ENCODE measurements at places on chromosomes 6 and 20.

DNA sequence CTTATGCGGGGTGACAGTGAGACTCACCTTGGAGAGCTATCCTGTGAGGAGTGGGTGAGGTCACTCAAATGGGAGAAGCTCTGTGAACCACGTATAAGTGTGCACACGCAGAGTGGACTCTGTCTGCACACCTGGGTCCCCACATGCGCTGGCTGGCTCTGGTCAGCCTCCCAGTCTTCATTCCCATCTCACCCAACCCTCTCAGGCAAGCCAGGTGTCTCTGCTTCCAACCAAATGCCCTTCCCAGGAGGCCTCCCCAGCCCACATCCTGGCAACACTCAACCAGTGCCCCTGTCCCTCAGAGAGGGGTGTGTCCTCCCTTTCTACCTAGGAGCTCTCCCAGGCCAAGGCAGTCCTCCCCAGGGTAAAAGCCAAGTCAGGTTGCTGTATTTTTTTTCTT, 8.0 kb upstream of the PI16 start:
- no peak for DNase-seq

DNA sequence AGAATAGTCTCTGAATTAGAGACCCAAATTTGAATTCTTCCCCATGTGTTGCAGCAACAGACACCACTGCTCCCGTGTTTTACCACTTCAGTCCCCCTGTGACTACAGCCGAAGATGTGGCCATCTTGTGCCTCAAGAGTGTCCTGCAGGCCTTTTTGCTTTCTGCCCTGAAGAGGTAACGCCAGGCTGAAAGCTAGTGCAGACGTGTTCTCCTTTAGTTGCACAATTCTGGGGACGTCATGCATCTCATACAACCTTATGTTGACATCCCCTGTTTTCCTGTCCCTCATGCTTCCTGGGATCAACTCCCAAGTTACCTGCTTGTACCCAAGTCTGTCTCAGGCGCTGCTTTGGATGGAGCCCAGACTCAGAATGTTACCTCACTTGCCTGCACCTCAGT, 69.1 kb upstream of the SLC22A23 start:
- DNase-seq: no peak

DNA sequence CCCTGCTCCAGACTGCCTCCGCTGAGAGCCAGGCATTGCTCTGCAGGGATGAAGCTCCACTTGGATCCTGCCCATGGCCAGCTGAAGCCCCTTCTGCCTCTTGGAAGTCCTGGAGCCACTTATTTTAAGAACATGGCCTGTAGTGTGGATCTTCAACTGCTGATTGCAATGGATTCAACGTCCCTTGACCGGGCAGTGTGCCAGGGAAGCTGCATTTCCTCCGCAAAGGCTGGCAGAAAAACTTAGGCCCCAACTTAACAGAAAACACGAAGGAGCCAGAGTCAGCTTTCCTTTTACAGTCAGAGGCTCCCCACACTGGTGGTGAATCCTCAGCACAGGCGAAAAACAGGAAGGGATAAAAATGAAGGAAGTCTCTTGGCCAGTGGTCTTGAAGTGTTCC, 26.3 kb upstream of the FOXQ1 start:
- no peak for DNase-seq

DNA sequence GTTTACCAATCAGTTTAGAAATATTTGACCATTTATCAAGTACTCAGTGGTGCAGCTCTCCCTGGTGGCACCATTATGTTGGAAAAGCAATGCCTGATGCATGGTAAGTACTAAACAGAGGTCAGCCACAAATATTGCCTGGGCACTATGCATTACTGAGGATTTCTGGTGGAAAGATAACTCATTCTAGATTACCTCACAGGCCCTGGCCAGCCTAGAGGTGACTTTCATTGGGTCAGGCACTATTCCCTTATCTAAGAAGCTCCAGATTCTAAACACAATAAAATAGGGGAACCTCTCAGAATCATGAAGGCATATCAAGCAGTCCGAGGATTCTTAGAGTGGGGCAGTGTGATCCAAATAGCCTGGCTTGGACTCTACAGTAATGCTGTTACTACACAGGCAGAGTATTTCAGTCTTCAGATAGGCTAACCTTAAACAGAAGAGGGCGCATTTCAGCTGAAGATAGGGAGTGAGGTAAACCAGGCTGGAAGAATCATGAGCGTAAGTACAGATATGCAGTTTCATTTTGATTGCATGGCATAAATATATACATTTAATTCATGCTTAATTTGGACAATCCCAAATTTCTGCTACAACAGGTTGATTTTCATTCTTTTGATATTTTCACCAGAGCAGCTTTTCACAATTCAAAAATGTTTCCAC, 12.1 kb downstream of the LGSN start:
- DNase-seq: peak; percentile 56

DNA sequence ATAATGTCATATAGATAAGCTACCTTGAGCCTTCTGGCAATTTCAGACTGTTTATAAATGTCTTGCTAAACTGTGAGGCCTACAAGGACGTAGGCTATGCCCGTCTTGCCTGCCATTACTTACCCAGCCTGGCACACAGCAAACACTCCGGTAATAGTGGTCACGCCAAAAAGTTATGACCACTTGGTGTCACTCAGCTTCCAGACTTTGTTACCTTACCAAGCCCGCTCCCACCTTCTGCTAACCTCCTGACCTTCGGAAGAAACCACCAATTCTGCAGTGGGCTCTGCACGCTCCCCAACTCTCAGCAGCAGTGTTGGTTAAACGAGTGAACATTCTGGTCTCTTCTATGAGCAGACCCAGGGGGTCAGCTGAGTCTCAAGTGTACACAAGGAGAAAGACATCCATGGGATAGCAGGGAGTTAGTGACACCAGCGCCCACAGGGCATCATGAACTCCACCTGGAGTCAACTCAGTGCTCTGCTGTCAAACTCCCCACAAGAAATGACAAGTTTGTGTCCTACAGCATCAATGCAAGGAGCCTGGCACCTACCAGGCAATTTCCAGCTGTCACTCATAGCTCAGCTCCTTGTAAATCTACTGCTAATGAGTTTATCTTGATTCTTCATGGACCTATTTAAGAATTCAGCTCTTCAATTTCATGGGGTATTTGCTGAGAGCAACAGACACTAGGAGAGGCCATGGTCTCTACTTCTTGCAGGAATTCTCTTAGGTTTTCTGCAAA, 119.9 kb downstream of the TTLL2 start:
- DNase-seq: no peak

- no peak for DNase-seq
Measured at GRCh38 chr20:6691516-6691915, 76.0 kb upstream of the BMP2 start.

DNA sequence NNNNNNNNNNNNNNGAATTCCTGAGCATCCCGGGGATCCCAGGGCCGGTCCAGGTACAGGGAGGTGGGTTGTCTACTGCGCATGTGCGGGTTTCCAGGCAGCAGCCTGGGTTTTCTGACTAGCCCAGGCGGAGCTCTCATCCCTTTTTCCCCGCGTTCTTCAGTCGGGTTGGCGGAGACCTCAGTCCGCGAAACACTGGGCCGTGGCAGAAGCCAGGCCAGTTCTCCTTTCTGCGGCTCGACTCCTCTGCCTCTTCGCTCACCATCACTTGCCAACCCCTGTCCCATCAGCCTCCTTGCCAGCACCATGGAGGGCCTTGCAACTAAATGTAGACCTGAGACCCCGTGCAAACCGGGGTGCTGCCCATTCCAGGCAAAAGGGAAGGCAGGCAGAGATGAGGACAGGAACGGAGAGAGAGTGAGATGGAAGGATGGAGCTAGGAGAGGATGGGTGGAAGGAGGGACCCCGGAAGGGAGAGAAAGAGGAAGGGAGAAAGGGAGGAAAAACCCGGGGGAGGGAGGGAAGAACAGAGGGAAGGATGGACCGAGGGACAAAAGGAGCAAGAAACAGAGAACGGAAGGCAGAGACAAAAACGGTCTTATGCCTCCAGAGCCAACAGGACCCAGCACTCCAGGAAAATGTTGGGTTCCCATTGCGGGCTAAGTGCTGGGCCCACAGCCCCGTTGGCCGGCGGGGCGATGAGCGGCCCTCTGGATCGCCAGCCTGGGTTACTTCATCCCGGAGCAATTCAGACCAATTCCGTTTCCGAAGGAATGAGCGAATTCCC, 445.4 kb upstream of the DEFB115 start:
- peak; percentile 59 for DNase-seq

GRCh38 chr6:71602385-71603007, 283.9 kb upstream of the RIMS1 start:
- DNase-seq: no peak

- no peak for DNase-seq
Measured at GRCh38 chr6:135170238-135170637, 10.9 kb upstream of the MYB start.

DNA sequence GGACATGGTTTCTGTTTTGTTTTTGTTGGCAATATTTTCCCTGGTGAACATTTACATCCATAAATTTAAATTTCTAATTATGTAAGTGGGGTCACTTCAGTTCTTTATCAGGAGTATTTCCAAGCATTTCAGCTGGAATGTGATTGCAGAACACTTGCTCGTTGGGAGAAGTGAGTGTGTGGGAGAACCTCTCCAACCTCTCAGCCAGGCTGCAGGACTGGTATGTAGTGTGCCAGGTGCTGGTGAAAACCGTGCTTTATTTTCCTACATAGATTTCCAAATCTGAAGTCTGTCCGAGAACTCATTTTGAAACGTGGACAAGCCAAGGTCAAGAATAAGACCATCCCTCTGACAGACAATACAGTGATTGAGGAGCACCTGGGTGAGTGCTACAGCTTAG, 6.3 kb downstream of the RPL7L1 start:
- DNase-seq: no peak

DNA sequence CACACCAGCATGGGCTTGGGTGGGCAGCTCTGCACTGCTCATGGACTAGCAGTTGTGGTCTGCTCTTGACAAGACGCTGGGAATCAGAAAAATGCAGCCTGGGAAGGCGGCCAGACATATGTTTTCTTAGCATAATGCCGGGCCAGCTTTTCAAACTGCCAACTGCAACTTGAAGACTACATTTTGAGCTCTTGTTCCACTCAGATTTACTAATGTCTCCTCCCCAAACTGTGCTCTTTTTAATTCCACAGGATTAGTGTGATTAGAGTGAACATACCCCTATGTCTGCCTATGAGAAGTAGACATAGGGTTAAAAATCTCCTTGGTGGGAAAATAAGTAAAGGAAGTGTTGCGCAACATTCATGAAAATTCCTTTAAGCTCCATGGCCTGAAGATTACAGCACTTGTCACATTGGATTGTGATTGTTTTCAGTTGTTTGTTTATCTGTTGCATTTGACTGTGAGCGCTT, 5.3 kb upstream of the FNDC1 start:
- DNase-seq: no peak

- no peak for DNase-seq
Measured at GRCh38 chr6:17628873-17629272, 28.8 kb downstream of the FAM8A1 start.

DNA sequence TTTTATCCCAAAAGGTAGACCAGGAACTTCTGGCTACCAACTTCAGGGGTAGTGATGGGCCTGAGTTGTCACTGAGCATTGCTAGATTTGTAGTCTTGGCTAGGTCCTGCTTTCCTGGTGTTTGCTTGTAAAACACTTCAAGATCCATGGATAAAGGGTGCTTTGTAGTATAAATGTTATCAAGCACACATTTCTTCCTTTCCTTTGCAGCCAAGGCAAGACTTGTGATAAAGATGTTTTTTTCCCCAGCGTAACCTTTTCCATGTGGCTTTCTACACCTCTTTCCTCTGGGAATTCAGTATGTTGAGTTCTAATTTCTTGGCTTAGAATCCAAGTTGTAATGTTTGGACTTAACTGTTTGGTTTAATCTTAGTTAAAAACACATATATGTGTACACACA, 122.8 kb upstream of the CLDN20 start:
- no peak for DNase-seq

- no peak for DNase-seq
Measured at GRCh38 chr20:37902504-37903313, at the start of gene VSTM2L. Gene VSTM2L (plus strand): TSS chr20:37903127. CDS start chr20:37903351, 224 bp downstream.

DNA sequence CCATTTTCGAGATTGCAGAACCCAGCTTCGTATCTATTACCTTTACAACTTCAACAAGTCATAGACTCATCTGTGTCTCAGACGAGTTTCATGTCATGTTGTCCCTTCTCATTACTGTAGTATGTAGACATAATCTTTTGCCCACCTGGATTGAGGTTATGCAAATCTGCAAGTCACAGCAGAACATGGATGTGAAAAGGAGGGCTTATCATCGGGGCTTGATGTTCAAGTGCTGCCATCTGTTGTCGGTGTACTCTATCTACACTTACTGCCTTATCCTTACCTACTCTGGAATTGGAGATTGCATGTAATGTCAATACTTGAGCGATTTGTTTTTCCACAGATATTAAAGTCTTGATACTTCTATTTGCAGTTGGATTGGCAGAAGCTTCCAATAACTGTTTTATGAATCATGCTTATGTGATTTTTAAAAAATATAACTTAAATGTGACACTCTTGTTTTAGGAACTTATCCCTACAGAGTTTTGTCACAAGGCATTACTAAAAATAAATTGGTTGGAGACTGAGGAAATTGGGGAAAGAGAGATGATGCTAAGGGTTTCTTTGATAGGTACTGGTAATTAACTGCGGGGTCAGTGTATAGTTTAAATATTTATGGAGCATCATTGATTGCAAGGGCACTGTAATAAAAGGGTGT, 3.0 kb upstream of the GOPC start:
- DNase-seq: peak; percentile 88

DNA sequence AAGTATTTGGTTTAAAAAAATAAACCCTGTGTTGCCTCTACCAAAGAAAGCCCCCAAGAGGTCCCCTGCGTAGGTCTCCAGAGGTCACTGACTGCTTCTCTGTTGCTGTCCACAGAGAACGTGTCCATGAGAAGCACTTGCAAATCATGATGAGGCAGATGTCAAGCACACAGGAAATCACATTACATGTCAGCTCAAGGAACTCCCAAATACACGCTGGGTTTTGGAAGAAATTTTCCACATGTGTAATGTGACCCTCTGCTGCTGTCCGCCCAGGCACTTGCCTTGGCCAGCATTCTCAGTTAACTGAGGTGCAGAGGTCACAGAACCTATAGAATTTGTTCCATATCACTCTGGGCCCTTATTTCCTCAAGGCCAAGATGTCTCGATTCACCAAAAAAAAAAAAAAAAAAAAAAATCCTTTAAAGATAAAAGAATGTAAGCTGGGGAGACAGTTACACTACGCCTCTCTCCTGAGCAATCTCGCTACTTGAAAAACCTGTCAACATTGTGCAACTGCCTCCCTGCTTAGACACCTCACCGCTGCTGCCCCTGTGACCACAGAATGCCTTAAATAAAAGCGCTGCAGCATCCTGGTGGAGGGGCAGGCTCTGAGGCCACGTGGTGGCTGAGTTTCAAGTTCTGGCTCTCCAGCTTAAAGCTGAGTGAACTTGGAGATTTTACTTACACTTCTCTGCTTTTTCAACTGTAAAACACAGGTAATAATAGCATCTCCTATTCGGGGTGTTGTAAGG, 42.3 kb downstream of the SLC22A23 start:
- DNase-seq: peak; percentile 81

GRCh38 chr20:5881703-5882102, 68.6 kb downstream of the TRMT6 start:
- DNase-seq: no peak

- no peak for DNase-seq
Measured at GRCh38 chr20:47701612-47702011, 83.7 kb downstream of the SULF2 start.

DNA sequence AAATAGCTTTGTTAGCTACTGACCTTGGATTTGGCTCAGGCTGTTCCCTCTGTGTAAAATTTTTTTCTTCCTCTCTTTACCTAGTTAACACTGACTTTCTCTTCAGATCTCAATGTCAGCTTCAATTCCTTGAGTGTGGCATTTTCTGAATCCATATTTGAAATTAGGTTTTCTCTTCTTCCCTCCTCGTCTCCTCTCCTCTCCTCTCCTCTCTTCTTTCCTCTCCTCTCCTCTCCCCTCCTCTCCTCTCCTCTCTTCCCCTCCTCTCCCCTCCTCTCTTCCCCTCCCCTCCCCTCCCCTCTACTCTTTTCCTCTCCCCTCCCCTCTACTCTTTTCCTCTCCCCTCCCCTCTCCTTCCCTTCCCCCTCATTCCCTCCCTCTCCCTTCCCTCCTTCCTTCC, 453.3 kb downstream of the BMP2 start:
- DNase-seq: no peak
